ENCODE measurements at places on chromosomes 1 and 21.
A peak's percentile ranks its signal among the peaks of the same experiment; 100 is the strongest.

DNA sequence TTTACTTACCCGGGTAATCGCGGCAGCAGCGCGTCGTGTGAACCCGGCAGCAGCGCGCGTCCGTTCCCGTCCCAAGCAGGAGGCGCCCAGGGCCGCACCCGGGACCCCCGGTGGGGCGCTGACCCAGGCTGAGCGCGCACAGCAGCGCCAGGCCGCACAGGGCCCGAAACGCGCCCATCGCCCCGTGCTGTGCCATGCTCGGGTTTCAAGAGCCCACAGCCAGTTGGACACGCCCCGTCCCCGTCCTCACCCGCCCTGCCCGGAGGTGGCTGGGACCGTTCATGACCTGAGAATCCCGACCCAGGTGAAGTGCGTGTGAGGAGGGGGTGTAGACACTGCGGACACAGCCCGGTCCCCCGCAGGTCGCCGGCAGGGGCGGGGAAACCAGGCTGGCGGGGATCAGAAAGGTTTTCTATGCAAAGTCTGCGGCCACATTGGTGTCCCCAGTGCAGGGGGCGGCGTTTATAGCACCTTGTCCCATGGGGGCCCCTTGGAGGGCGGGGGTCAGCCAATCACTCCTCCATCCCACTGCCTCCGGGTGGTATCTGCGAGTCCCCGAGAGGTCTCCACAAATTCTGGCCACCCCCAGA is at the start of gene TNFRSF18:
Gene TNFRSF18 (minus strand): TSS at position 217 of the 590 bp plus-strand sequence. CDS start 21 bp downstream, at position 196.
- DNase-seq, result no peak

DNA sequence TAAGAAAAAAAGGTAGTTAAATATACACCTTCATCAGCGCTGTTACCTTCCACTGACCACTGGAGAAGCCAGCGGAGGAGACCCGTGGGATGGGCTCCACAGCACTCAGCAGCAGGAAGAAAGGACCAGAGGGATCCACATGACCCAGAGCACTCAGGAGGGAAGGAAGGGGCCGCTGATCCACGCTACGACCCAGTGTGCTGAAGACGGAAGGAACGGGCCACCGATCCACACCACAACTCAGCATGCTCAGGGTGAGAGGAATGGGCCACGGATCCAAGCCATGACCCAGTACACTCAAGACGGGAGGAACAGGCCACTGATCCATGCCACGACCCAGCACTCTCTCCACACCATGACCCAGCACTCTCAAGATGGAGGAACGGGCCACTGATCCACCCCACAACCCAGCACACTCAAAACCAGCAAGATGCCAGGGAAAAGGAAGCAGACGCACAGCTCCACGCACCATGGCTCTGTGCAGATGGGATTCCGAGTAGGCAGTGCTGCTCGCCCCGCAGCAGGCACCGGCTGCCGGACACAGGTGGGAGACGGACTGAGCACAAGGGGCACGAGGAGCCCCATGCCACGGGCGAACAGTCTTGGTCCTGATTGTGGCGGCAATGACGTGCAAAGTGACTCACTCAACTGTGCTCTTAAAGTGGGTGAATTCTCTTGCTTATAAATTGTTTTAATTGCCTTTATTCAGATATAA is 8.7 kb downstream of the WRAP73 start:
- no peak for DNase-seq

DNA sequence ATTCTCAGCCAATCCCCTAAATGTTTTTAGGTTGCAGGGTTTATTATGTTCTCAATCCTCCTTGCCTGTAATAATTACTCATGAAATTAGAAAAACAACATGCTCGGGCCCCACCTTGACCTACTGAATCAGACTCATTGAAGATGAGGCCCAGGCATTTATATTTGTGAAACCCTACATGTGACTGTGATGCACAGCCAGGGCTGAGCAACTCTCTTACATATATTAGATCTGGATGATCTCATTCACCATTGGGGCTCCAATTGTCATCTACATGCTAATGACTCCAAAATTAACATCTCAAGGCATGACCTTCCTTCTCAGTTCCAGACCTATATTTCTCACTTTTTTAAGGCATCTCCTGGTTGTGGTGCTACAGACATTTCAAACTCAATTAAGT is 103.3 kb downstream of the WDR3 start:
- DNase-seq, result no peak

DNA sequence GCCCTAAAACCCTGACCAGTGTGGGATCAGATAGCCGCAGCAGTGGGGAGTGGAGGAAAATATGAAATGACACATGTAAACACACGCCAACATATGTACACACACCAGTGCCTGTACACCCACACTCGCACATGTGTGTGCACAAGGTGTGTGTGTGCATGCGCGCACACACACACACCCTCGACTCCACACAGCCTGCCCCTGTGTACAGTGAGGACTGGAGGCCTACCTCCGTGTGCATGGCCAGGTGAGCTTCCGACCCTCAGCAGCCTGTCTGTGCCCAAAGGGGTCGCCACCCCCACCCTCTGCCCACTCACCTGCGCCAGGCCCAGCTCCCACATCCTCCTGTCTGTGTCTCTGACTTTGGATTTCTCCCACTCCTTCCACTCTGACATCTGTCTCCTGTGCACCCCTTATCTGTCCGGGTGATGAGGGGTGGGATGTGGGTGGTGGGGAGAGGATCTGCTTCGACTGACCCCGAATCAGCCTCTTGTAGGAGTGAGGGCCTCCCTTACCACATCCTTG is 31.7 kb downstream of the CITED4 start:
- no peak for DNase-seq

DNA sequence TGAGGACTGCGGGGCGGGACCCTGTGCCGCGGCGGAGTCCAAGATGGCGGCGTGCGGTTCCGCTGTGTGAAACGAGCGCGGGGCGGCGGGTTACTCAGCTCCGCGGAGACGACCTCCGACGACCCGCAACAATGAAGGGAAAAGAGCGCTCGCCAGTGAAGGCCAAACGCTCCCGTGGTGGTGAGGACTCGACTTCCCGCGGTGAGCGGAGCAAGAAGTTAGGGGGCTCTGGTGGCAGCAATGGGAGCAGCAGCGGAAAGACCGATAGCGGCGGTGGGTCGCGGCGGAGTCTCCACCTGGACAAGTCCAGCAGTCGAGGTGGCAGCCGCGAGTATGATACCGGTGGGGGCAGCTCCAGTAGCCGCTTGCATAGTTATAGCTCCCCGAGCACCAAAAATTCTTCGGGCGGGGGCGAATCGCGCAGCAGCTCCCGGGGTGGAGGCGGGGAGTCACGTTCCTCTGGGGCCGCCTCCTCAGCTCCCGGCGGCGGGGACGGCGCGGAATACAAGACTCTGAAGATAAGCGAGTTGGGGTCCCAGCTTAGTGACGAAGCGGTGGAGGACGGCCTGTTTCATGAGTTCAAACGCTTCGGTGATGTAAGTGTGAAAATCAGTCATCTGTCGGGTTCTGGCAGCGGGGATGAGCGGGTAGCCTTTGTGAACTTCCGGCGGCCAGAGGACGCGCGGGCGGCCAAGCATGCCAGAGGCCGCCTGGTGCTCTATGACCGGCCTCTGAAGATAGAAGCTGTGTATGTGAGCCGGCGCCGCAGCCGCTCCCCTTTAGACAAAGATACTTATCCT is 430 bp downstream of the RBM15 start:
- DNase-seq, result peak; percentile 68

DNA sequence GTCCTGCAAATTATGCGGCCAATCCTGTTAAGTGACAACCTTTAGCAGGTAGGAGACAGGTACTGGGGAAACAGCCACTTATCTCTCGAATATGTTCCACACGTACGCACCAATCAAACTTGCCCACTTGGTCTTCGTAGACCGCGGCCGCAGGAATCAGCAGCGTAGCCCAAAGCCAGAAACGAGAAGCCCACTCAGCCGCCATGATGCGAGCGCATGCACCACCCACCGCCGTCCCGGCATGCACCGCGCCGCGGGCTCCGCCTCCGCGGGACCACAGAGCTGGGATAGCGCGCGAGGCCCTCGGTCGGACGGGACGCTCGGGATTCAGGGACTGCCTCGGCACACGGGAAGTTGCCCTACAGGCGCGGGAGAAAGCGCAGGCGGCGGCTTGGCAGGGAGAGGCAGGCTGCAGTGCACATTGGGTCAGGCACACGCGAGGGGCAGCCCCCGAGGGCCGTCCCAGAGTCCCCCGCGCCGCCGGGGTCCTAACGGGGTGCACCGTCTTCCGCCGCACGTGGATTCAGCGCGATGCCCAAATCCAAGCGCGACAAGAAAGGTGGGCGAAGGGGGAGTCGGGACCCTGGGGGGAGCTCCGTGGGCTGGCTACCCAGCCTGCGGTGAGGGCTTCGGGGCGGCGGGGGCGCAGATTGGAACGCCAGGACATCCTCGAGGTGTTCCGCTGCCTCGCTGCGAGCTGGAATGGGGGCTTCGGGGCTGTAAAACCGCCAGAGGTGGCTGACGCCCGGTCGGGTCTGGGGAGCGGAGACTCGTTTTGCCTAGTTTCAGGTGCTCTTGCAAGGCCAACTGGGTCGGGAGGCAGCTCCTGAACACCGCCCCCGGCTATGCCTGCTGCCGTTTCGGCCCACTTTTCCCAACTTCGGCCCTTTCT is at the start of the genes EMC1 and MRTO4:
Gene EMC1 (minus strand): TSS at position 220 of the 892 bp plus-strand sequence. CDS start 15 bp downstream, at position 205.
Gene MRTO4 (plus strand): TSS at position 501 of the 892 bp plus-strand sequence. CDS start 31 bp downstream, at position 532.
- DNase-seq, result peak; percentile 84

GRCh38 chr1:179761846-179762640 is 19.0 kb downstream of the FAM163A start:
- DNase-seq, result no peak

DNA sequence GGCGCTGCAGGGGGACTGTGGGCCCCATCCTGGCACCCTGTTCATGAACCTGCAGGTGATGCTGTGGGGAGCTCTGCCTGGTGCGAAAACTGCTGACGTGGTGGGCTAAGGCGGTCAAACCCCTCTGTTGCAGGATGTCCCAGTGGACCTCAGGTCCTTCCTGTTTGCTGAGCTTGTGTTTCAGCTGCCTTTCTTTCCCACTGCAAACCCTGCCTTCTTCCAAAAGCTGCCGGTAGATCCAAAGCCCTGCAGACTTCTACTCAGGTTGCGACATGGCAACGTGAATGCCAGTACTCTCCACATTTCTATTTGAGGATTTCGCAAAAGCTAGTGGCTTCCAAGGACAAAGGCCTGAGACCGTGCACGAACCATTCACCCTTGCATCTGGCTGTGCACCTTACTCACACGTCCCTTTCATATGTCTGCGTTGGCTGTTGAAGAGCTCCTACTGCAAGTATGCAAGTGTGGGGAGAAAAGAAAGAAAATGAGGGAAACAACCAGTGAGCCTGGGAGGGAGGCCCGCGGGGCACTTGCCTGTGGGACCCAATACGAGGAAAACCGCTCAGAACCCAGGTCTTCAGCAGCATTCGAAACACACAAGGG is 6.2 kb upstream of the RRP1 start:
- DNase-seq, result no peak

GRCh38 chr1:204979306-204979705 is 63.7 kb upstream of the CNTN2 start:
- DNase-seq, result no peak

GRCh38 chr1:156532374-156532773 is 31.8 kb upstream of the MEF2D start:
- no peak for DNase-seq
